ENCODE measurements at places on chromosomes 4 and X. TPM values are rescaled to one million over a fixed set of nuclear protein-coding genes. Genes with fewer than 3 reads are reported as not detected.

Gene CDKL2
- not detected for total RNA-seq

Gene USP17L22
- not detected for total RNA-seq

Gene HGFAC
- total RNA-seq = not detected

Gene TASL
- 11.8 TPM for total RNA-seq

Gene LRP2BP
- 0.62 TPM for total RNA-seq

Gene DGKK
- not detected for total RNA-seq

Gene C1QTNF7
- total RNA-seq = not detected

Gene TRPC5OS
- not detected for total RNA-seq

DNA sequence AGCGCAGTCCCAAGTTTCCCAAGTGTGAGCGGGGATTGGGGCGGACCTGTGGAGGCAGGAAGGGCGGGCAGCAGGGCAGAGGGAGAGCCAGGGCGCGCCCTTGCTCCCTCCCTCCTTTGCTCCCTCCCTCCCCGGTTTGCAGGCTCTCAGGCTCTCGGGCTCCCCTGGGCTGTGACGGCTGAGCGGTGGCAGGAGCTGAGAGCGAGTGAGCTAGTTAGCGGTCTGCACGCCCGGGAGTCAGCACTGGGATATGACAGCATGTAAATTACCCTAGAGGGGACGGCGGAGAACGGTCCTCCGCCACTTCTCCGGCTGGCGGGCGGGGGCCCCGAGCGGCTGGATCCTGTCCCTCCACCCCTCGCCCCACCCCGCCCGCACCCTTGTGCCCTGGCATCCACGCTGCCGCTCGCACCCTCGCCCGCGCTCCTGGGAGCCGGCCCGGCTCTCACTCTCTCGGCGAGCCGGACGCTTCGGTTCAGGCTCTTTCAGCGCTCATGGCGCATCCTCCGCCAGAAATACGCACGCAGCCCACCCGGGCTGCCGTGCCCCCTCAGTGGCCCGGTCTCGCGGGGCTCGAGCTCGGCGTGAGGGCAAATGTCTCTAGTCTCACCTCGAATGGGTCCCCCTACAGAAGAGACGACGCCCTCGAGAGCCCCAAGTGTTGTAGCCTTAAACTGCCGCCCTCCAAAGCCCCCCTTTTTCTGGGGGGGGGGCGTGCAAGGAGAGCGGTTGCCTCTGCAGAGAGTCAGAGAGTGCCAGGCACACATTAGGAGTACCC lies at the start of gene TSC22D3:
Gene TSC22D3, minus strand, starts transcription at position 54 of the 778 bp plus-strand sequence. CDS start 368 bp downstream, outside the sequence.
- no peaks in the 10 kb centered on the region for H3K4me1 ChIP-seq
- peak within 1 kb of the TSS; percentile 58 for H3K4me3 ChIP-seq
- no peak for DNase-seq
- no peaks in the 10 kb centered on the region for H3K27me3 ChIP-seq

DNA sequence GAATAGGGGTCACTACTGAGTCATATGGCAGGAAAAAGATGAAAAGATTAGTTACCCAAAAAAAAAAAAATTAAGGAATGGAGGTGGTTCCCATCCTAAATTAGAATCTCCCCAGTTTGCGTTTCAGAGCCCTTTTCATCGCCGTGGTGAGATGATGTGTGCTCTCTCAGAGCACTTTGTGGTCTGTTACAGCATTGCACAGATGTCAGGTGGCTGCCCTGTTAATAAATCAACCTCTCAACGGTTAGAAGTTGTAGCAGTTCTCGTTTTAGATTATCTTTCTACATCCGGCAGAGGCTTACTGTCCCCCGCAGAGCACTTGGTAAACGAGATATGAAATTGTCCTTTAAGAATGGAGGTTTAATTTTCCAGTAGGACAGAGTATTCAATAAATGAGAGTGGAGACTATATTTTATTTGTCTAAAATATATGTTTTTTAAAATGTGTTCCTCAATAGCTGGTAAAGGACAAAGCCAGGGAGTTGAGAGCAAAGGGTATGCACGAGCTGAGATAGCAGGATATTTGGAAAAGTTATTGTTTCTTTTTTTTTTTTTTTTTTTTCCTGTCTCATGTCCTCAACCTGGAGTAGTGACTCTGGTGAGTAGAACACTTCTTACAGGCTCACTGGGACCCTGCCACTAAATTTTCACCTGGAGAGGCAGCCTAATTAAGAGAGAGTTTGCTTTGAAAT lies 26.9 kb downstream of the AFF1 start:
- H3K4me1 ChIP-seq = peaks cover 70% of the 10 kb centered on the region
- peak; percentile 85 for DNase-seq
- no peaks in the 10 kb centered on the region for H3K27me3 ChIP-seq
- H3K36me3 ChIP-seq = no peaks in the 10 kb centered on the region

DNA sequence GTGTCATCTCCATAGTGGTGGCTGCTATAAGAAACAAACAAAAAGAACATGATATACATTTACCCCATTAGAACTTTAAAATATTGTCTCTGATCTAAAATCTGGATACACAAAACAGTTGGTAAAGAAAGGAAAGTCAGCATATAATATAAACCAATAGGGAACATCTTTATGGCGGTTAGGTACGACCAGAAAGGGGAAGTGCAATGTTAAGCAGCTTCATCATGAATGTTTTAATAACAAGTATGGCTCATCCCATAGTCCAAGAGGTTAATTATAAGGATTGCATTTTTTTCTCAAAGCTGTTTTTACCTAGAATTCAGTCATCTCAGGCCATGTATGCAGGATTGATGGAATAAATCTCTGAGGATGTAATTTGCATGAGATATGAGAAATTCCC lies 1869.7 kb downstream of the PCDH7 start:
- H3K36me3 ChIP-seq = no peaks in the 10 kb centered on the region
- no peaks in the 10 kb centered on the region for H3K4me1 ChIP-seq
- no peak overlapping the region for H3K27ac ChIP-seq

GRCh38 chrX:41445171-41445570 lies 2.0 kb upstream of the NYX start:
- no peaks in the 10 kb centered on the region for H3K36me3 ChIP-seq
- peak overlapping the region; percentile 54 for H3K27ac ChIP-seq
- no peaks in the 10 kb centered on the region for H3K27me3 ChIP-seq
- peaks cover 24% of the 10 kb centered on the region for H3K4me1 ChIP-seq
- DNase-seq = no peak

DNA sequence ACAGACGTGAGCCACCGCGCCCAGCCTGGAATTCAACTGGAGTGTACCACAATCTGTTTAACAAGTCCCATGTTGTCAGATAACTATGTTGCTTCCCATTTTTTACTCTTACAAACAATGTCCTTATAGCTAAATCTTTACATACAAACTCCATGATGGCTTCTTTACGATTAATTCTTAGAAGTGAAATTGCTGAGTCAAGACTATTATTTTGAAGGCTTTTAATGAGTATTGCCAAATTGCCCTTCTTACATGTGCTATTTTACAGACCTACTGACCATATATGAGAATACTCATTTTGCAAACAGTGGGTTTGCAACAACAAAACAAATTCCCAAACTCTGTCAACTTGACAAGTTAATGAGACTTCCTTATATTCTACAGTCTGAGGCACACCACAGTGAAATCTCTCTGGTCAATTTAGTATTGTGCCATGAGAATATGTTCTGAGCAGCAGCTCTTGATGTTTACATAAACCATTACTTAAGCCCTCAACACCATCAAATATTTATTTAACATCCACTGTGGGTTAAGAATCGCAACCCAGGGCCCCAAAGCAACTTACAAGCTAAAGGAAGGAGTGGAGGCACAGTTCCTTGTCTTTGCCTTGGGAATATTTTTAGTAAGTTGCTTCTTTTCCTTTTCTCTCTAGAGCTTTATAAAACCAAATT lies 128.5 kb downstream of the SPRY1 start:
- no peak for DNase-seq
- H3K4me1 ChIP-seq = no peaks in the 10 kb centered on the region
- no peak overlapping the region for H3K27ac ChIP-seq
- no peak overlapping the region for H3K4me3 ChIP-seq
- H3K36me3 ChIP-seq = no peaks in the 10 kb centered on the region

DNA sequence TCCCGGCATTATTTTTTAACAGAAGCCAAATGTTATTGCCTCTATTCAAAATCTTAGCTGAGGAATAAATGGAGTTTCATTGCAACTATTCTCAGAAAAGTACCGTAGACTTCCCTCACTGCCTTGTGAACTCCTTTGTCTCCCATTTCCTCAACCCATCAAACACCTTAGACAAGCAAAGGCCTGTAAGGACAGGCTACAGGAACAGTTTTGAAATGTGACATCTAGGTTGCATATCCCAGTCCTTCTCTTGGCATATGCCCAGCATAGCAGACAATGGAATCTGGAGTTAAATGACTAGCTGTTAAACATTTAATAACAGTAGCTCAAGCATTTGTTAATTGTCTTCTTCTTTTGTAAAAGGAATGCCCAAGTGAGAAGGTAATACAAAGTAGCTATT lies 1371.7 kb downstream of the STIM2 start:
- H3K4me1 ChIP-seq = no peaks in the 10 kb centered on the region
- no peak overlapping the region for H3K4me3 ChIP-seq
- H3K27me3 ChIP-seq = no peaks in the 10 kb centered on the region
- H3K36me3 ChIP-seq = no peaks in the 10 kb centered on the region

DNA sequence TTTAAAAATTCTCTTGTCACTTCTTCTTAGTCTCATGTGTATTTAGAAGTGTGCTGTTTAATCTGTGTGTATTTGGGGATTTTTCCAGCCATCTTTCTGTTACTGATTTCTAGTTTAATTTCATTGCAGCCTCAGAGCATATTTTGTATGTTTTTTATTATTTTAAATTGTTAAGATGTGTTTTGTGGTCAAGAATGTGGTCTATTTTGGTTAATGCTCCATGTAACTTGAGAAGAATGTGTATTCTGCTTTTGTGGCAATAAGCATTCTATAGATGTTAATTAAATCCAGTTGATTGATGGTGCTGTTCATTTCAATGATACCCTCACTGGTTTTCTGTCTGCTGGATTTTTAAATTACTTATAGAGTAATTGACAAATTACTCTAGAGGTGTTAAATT lies 38.9 kb downstream of the ANXA10 start:
- H3K4me3 ChIP-seq = no peak overlapping the region
- H3K36me3 ChIP-seq = no peaks in the 10 kb centered on the region
- H3K27me3 ChIP-seq = no peaks in the 10 kb centered on the region
- no peak for DNase-seq
- no peaks in the 10 kb centered on the region for H3K4me1 ChIP-seq

DNA sequence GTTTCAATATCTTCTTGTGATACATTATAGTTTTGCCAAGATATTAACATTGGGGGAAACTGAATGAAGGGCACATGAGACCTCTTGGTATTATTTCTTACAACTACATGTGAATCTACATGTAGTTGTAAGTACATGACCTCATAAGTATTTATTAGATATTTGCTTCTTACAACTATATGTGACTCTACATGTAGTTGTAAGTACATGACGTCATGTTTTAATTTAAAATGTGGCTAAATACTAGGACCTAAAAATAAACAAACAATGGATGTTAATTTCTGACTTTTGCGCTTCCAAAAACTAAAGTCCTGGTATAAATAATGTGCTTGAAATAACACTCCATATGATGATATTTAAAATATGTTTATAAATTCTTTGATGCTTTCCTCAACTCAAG lies 190.2 kb downstream of the CBLL2 start:
- H3K36me3 ChIP-seq = no peaks in the 10 kb centered on the region
- no peak overlapping the region for H3K4me3 ChIP-seq
- no peak for DNase-seq
- H3K27ac ChIP-seq = no peak overlapping the region

DNA sequence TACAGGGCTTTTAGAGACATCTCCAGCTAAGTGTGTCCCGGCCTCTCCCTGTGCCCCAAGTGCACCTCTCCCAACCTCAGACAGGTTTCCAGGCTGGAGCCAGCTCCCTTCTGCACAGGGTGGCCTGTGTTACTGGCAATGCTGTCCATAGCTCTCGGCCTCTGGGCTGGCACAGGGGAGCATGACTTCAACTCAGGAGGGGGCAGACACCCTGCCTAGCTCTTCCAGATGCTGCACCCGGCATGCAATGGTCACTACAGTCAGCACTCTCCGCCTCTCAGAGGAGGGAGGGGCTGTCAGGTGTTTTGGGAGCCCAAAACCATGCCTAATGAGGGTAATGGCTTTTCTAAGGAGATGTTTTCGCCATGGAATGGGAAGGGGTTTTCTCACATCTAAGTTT lies 2.4 kb upstream of the IRAK1 start:
- no peaks in the 10 kb centered on the region for H3K27me3 ChIP-seq
- H3K4me1 ChIP-seq = peaks cover 9% of the 10 kb centered on the region
- H3K36me3 ChIP-seq = no peaks in the 10 kb centered on the region
- DNase-seq = no peak
- no peak overlapping the region for H3K27ac ChIP-seq

DNA sequence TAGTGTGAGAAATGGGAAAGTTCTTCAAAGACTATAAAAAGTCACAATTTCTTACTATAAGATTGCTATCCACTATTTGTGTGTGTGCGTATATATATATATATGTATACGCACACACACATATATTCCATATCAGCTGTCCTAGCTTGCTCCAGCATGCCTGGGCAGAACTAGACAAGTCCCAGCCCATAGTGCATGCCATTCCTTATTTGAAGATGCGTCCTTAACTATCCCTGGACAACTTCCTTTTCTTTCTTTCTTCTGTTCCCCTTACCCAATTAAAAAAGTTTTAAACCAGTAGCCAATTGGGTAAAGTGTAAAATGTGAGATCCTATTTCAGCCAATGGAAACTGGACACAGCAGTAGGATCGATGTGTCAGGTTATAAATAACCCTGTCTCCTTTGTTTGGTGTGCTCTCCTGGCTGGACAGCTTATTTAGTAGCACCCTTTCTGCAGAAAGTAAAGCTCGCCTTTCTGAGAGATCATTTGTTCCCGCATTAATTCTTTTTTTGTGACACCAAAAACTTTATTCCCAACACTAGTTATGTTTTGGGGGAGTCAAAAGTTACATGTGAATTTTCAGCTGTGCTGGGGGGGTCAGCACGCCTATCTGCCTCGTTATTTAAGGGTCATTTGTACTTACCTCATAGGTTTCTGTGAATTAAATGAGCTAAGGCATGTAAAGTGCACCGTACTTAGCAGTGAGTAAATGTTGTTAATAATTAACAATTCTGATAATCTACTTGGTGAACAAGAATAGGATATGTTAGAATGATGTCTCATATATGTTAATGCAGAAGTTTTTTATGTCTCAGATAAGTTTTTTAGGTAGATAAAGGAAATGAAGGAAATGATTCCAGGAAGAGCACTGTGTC lies 40.9 kb downstream of the KDM6A start:
- H3K4me3 ChIP-seq = no peak overlapping the region
- H3K27ac ChIP-seq = no peak overlapping the region
- no peaks in the 10 kb centered on the region for H3K36me3 ChIP-seq
- no peaks in the 10 kb centered on the region for H3K27me3 ChIP-seq

DNA sequence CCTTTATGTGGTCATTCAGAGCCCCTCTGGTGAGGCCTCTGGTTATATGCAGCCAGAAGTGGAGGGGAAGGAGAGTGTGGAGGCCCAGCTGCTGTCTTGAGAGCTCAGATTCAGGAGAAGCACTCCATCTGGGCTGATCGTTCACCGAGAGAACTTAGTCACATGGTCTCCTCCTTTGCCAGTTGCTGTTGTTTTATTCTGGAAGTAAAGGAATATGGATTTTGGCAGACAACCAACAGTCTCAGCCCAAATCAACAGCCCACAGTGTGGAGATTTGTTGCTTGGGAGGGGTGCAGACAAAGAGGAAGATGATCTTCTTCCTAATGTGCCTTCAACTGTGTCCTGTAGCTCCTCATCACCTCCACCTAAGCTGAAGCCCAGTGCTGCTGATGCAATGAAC lies 355.4 kb downstream of the ANK2 start:
- H3K36me3 ChIP-seq = no peaks in the 10 kb centered on the region
- H3K27me3 ChIP-seq = no peaks in the 10 kb centered on the region
- DNase-seq = no peak
- no peaks in the 10 kb centered on the region for H3K4me1 ChIP-seq
- H3K27ac ChIP-seq = no peak overlapping the region

GRCh38 chr4:26510334-26510964 lies 20.2 kb upstream of the CCKAR start:
- H3K4me3 ChIP-seq = no peak overlapping the region
- H3K36me3 ChIP-seq = no peaks in the 10 kb centered on the region
- no peaks in the 10 kb centered on the region for H3K27me3 ChIP-seq
- no peaks in the 10 kb centered on the region for H3K4me1 ChIP-seq
- H3K27ac ChIP-seq = no peak overlapping the region
